ENCODE measurements at places on chromosomes 12 and 14.

DNA sequence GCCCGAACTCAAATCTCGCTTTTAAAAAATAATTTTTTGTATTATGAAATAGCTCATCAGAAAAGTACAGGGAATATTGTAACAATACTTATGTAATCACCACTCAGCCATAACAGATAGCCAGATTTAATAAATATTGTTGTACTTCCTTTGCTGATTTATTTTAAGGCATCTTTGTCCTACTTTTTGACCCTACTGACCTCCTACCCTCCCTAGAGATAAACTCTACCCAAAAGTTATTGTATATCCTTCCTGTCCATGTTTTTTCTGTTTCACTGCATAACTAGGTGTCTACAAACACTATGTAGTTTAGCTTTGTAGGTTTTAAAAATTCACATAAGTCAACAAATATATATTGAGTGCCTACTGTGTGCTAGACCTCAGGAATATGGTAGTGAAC, 25.1 kb downstream of the SOCS2 start:
- DNase-seq, result no peak

DNA sequence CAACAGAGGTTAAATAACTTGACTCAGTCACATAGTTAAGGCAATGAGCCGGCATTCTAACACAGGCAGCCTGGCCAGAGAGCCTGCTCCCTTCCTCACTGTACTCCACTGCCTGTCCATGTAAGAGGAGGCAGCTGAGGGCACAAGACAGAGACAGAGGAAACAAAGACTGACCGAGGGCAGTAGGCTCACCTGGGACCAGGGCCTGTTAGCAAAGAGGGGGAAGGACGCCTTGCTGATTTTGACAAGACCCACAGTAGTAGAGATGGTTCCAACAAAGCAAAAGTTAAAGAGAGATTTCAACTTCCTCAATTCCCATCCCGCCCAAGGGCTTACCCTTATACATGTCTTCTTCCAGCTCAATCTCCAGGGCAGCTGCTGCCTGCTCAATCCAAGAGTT, 26.5 kb downstream of the OTUB2 start:
- no peak for DNase-seq

DNA sequence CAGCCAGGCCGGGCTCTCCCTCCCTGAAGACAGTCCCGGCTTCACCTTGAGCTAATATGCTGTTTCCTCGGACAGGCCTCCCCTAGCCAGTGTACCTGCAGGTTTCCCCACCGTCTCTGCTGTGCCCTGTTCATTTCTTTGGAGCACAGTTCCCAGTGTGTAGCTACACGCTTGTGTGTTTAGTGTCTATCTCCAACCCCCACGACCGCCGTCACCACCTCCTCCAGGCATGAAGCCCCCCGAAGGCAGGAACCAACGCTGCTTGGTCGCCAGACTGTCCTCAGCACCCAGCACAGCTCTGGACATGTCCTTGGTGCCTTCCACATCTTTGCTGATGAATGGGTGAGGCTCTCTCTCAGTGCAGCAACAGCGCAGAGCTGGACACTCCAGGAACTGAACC, 26.2 kb upstream of the PLEKHG6 start:
- DNase-seq, result no peak

- no peak for DNase-seq
These were observed 2.7 kb downstream of the SHMT2 start for GRCh38 chr12:57232156-57232756.

DNA sequence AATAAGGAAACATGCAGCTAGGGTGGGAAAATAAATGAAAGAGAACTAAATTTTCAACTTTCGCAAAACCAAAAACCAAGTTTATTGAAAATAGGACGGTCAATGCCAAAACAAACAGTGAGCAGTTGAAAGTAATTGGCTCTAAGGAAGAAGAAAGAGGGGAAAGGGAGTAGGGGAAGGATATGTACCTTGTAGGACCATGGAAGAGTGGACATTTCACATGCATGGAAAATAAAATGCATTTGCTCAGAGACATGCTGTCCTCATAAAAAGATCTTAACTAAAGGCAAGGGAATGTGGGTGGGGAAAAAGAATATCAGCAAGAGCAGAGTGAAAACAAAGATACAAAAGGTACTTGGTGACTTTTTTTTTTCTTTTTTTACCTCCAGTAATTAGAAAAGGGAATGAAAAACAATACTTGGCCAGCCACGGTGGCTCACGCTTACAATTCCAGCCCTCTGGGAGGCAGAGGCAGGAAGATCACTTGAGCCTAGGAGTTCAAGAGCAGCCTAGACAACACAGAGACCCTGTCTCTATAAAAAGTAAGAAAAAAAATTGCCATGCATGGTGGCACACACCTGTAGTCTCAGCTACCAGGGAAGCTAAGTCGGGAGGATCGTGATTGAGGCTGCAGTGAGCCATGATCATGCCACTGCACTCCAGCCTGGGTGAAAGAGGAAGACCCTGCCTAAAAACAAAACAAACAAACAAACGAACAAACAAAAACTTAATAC, 6.6 kb downstream of the TXNDC16 start:
- no peak for DNase-seq

- no peak for DNase-seq
These were observed 38.1 kb upstream of the PPP1R13B start for GRCh38 chr14:103885509-103885932.

- DNase-seq, result no peak
These were observed 28.0 kb downstream of the CEP290 start for GRCh38 chr12:88113871-88114270.

DNA sequence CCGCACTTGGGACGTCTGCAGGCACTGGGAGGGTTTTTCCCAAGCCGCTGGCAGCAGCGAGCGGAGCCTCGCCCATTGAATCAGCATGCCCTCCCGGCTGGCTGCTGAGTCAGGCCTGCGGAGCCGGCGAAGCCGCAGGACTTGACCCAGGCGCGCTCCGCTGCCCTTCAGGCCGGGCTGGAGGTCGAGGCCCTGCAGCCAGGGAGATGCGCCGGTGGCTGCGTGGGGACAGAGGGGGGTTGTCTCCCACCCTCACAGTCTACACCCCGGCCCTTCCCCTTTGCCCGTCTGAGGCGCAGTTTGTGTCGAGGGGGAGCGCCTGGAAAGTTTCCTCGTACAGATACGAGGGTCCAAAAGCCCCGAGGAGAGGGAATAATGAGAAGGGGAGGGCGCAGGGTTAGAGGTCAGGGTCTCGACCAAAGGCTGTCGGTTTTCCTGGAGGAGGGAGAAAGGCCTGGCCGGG, 759 bp upstream of the KLC1 start:
- peak; percentile 61 for DNase-seq

DNA sequence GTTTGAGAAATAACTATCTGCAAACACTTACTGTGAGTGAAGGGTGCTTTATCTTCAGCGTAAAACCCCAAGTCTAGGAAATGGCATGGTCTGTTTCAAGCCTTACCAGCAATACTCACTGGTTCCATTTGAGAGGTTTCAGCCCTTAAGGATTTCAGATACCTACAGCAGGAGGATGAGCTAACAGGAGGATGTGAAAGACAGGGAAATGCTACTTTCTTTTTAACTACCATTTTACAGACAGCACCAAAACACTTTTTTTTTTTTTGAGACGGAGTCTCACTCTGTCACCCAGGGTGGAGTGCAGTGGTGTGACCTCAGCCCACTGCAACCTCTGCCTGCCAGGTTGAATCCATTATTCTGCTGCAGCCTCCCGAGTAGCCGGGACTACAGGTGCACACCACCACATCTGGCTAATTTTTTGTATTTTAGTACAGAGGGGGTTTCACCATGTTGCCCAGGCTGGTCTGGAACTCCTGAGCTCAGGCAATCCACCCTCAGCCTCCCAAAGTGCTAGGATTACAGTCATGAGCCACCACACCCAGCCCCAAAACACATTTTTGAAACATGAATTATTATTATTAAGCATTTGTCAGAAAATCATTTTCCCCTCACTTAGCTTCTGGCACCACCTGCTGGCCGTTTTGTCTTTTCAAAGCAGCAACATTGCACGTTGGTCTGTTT, 4.6 kb downstream of the MTRFR start:
- DNase-seq, result no peak

Data from 8988T (cell line).